ENCODE measurements at places on chromosomes 3 and 15.

DNA sequence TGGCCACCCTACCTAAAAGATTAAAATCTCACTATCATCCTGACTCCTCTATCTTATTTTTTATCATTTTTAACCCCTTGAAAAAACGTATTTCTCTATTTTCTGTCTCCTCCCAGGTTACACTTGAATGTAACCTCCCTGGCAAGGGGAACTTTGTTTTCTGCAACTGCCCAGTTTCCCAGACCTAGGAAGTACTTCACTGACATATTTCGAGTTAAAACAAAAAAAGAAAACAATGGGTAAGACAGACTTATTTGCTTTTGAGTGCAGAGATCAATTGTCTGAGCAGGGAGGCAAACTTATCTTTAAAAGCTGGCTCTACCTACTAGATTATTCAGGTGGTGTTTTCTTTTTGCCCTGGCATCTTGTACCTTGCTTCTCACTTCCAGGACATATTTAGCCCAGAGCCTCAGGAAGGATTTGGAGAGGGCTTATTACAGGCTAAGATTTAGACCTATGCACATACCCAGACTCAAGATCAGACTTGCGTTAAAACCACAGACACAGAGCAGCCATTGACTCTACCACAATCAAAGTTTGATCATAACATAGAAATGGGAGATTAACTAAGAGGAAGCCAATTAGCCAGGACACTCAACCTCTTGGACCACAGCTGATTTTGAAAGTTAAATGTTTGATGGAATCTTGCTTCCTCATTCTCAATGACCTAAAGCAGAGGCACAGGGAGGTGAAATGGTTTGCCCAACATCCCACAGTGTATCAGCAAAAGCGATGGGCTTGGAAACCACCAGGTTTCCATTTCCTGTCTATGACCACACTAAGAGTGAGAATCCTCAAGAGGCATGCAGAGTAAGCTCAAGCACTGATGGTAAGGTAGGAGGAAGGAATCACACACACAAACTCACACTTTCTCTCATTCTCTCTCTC lies 169.5 kb upstream of the THBS1 start:
- no peak for DNase-seq

DNA sequence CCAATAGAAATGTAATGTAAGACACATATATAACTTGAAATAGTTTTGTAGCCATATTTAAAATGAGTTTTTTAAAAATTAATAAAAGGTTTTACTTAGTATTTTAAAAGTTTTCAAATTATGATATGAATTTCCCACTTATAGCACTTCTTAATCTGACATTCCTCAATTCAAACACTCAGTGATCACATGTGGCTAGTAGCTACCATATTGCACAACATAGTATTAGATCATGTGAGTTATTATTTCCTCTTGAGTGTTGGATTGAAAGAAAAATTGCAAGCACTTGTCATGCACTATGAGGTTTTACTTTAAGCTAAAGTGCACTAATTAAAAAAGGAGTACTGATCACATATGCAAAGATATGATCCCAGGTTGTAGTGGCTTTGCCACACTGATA lies 453.4 kb upstream of the ROBO2 start:
- no peak for DNase-seq

DNA sequence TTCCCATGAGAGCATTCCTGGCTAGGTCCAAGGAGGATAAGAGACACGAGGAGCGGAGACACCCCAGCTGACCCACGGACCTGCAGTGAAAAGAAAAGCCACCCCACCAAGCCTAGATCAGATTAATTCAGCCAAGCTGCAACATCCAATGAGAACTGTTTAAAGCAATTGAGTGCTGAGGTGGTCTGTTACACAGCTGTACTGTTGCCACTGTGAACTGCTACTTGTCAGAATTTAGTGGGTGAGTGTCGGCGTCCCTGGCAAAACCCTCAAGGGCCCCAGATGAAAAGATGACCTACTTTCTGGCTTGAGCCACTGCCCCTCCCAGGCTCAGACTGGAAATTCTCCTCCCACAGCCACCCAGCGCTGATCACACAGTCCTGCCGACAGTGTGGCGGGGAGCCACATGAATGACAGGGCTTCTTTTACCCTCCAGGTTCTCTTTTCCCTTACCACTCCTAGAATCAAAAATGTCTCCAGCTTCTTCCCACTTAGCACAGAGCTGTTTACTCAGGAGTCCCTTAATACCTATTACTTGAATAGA lies 26.4 kb upstream of the KBTBD12 start:
- DNase-seq: no peak

GRCh38 chr15:27844018-27844666 lies 255.0 kb downstream of the OCA2 start:
- DNase-seq: peak; percentile 62

GRCh38 chr15:51726302-51727073 lies 11.0 kb downstream of the LYSMD2 start:
- DNase-seq: peak; percentile 49

GRCh38 chr3:54240-54639 lies 142.3 kb upstream of the CHL1 start:
- DNase-seq: no peak

GRCh38 chr3:161920196-161920595 lies 423.6 kb downstream of the OTOL1 start:
- DNase-seq: no peak

DNA sequence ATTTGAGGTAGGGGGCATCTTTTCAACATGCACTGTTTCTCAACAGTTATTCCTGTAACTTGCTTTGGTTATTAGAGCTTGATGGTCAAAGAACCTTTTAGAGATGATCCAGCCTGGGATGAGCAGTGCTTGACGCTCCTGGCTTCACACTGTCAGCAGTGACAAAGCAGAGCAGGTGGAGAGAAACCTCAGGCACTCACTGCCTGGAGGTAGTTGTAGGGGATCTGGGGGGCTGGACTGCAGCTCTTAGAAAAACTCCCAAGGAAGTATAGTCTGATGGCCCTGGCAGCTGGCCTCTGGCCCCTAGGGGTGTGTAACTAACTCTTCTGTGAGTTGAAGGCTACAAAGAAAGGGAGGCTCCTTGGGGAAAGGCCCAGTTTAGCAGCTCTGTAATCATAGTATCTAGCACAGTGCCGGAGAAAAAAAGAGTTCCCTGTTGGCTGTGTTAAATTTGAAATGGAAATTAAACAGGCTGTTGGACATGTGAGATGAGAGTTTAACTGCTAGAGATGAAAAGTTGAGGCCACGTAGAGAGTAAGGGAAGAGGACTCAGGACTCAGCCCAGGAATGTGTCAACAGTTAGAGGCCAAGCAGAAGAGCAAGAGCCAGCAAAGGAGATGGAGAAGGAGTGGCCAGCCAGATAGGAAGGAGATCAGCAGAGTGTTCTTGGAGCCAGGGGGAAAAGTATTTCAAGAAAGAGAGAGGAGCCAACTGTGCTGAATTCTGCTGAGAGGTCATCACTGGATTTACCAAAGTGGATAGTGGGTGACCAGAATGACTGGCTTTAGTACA lies 14.2 kb downstream of the OXNAD1 start:
- DNase-seq: no peak

- DNase-seq: no peak
These were observed 44.2 kb upstream of the TPM1 start for GRCh38 chr15:62998262-62998890.

- no peak for DNase-seq
These were observed 4.4 kb downstream of the PRSS50 start for GRCh38 chr3:46713050-46713897.

GRCh38 chr15:43239732-43240491 lies 19.1 kb upstream of the EPB42 start:
- no peak for DNase-seq

DNA sequence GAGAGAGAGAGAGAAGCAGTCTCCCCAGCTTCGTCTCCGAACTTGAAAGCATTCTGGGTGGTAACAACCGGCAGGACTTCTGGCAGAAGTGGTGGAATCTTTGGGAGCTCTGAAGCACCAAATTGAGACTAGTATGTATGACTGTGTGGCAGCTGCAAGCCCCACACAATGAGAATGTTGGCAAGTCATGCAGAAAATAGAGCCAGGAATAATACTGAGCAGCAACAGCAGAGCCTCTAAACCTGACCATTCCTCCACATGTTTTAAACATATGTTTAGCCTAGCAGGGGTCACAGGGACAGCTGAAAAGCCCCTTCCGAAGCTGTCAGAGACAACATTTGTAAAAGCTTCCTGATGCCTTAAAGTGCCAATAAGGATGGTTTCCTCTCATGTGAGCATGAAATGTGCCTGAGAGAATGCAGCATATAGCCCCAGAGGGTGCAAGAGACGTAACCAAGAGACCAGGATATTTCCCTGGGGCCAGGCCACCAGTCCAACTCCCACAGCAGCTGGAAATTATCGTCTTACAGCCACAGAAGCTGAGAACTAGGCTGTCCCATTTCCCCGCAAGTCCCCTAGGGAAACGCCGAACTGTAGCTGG lies 178.6 kb upstream of the CCDC54 start:
- DNase-seq: no peak

DNA sequence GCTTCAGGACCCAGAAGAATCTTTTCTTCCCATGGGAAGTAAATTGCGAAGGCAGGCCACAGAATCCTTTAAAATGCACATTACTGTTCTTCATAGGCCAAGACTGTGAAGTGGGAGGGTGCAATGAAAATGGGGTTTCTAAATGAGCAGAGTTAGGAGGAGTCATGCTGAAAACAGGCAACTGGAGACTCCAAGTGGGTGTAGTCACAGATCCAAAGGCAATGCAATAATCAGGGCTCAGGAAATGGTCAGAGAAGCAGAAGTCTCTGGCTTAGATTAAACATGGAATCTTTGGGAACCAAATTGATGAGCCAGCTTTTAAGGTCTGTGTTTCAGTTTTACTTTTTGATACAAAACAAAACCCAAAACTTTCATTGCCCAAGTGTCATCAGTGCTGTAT lies 37.6 kb downstream of the HHLA2 start:
- DNase-seq: no peak

GRCh38 chr15:31379042-31379441 lies 52.4 kb downstream of the KLF13 start:
- no peak for DNase-seq

DNA sequence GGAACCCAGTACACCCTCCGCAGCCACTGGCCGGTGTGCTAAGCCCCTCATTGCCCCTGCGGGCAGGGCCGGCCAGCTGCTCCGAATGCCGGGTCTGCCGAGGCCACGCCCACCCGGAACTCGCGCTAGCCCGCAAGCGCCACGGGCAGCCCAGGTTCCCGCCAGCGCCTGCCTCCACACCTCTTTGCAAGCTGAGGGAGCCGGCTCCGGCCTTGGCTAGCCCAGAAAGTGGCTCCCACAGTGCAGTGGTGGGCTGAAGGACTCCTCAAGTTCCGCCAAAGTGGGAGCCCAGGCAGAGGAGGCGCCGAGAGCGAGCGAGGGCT lies 81.4 kb upstream of the BCHE start:
- DNase-seq: no peak

DNA sequence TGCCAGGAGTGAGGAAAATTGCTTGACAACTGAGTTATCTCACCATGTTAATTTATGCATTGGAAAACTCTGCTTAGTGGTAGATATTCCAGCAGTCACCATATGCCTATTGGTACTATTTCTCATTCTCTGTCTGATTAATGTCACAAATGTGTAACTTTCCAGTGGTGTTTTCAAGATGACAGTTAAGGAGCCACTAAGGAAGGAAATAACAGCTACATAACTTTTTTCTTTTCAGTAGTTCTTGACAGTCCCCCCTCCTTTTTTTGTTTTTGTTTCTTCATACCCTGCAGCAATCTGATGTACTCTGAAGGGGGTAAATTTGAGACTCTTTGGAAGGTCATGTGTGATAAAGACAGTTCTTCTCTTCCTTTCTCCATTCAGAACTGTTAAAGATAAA lies 13.1 kb downstream of the RASA2 start:
- no peak for DNase-seq

DNA sequence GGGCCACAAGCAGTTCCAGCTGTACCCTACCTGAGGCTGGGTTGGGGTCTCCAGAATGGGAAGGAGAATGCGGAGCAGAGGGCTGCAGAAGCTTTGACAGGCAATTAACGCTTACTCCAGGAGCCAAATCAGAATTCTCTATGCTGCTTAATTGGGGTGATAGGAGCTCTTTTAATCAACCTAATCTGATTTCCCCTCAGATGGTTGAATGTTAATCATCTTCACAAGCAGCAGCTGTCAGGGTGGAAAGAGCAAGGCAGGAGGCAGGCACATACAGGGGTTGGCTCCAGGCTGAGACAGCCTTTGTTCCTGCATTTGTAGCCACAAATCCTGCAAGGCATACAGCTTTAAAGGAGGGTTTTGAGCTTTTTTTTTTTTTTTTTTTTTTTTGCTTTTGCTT lies 2.6 kb downstream of the CILP start:
- no peak for DNase-seq

DNA sequence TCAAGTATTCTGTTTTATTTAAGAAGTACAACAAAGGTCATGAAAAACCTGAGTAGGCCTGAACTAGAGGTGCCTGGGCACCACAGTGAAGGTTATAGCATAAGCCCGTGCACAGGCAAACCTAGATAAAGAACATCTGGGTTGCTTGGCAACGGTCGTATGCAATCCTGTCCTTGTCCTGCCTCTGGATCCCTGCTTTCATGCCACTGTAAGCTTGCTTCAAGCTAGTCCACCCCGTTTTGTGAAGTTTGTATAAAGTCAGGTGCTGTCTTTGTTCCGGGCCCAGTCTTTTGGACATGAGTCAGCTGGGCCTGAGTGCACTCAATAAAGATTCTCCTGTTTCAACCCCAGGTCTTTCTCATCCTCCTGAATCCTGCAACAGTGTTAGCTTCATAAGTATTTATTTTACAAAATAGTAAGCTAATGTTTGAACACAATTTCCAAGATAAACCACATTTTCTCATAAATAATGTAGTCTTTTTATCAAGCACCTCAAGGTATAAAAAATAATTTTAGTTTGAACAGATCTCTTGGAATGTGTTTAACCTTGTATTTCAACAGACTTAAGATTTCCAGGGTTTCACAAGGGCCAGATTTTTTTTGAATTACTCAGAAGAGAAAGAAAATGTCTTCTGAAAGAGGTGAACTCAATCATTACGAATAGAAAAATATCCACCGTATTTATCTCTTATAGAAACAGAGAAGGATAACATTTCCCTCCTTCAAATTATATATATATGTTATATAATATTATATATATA lies 14.3 kb upstream of the SLC9C1 start:
- no peak for DNase-seq

Data from SW 1271 (cell line).